Naive thymus-derived CD8-positive, alpha-beta T cell (primary cell): ENCODE measurements at places on chromosomes 12 and 14.
A peak's percentile ranks its signal among the peaks of the same experiment; 100 is the strongest.

DNA sequence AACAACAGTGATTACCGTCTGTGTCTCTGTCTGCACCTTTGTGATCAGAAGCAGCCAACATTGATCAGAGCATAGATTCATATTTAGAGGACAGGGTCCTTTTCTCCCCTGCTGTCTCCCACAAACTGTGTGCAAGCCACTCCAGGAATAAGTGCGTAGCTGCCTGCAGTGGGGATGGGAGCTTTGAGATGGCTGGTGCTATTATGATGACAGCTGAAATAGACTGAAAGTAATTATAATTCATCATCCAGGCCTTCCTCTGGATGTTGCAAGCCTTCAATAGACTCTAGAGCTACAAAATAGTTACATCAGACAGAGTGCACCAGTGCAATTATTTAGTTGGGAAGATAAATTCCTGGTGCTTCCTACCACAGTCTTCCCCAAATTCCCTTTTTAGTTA lies 68.1 kb downstream of the BORCS5 start:
- no peaks in the 10 kb centered on the region for H3K27me3 ChIP-seq
- peak overlapping the region; percentile 67 for H3K27ac ChIP-seq
- peaks cover 9% of the 10 kb centered on the region for H3K4me1 ChIP-seq
- peaks cover 27% of the 10 kb centered on the region for H3K36me3 ChIP-seq
- no peak for DNase-seq

DNA sequence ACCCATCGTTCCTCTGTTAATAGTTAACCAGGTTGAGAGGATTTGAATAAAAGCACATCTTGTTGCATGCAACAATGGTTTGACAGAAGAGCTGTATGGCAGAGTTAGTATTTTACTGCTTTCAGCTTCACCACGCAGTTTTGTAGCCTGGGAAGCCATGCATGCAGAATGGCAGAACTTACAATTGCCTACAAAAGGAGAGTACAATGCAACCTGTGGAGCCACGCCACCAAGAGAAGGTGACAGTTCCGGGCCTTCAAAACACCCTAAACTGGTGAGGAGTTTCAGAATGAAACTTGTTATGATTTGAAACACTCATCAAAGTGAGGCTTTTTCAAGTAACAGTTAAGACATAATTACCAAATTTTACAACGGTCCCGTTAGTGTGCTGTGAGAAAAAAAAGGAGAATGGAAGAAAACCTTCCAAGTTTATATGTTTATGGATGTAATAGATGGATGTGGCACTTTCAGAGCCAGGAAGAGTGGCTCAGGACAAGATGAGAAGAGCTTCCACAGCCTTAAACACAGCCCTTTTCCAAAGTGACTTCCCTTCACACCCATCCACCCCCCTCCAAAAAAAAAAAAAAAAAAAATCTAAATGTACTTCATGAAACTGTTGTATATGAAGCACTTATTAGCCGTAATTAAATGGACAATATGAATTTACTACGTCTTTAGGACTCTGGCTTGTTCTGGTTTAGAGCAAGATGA lies 158.7 kb downstream of the EGLN3 start:
- no peaks in the 10 kb centered on the region for H3K36me3 ChIP-seq
- no peak overlapping the region for H3K27ac ChIP-seq
- peaks cover 40% of the 10 kb centered on the region for H3K27me3 ChIP-seq
- H3K4me3 ChIP-seq, result peak overlapping the region; percentile 76
- H3K4me1 ChIP-seq, result peaks cover 6% of the 10 kb centered on the region

DNA sequence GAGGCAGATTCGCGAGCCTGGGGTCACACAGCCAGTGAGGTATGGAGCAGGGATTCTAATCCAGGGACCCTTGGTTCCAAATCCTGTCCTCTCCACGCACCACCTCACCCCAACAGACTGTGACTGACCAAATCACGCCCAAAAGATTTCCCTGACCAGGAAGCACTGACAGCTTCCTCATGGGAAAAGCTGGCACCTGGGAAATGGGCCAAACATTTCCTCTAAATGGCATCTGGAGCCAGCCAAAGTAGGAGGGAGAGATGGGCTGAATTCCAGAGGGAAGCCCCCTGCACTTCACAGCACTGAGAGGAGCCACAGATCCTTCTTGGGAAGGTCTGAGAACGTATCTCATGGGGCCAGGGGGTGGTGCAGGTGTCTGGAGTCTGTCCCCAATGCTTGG lies 28.8 kb downstream of the CCDC92 start:
- peaks cover 10% of the 10 kb centered on the region for H3K4me1 ChIP-seq
- no peak overlapping the region for H3K4me3 ChIP-seq
- H3K27ac ChIP-seq, result no peak overlapping the region

GRCh38 chr12:7485095-7485494 lies 18.5 kb downstream of the CD163 start:
- H3K36me3 ChIP-seq, result no peaks in the 10 kb centered on the region
- DNase-seq, result no peak
- H3K27me3 ChIP-seq, result peaks cover 4% of the 10 kb centered on the region
- H3K4me3 ChIP-seq, result no peak overlapping the region

- H3K36me3 ChIP-seq, result no peaks in the 10 kb centered on the region
- no peak overlapping the region for H3K27ac ChIP-seq
- H3K27me3 ChIP-seq, result no peaks in the 10 kb centered on the region
- no peak overlapping the region for H3K4me3 ChIP-seq
- no peaks in the 10 kb centered on the region for H3K4me1 ChIP-seq
These were observed 128.4 kb downstream of the DAD1 start for GRCh38 chr14:22460461-22461195.

DNA sequence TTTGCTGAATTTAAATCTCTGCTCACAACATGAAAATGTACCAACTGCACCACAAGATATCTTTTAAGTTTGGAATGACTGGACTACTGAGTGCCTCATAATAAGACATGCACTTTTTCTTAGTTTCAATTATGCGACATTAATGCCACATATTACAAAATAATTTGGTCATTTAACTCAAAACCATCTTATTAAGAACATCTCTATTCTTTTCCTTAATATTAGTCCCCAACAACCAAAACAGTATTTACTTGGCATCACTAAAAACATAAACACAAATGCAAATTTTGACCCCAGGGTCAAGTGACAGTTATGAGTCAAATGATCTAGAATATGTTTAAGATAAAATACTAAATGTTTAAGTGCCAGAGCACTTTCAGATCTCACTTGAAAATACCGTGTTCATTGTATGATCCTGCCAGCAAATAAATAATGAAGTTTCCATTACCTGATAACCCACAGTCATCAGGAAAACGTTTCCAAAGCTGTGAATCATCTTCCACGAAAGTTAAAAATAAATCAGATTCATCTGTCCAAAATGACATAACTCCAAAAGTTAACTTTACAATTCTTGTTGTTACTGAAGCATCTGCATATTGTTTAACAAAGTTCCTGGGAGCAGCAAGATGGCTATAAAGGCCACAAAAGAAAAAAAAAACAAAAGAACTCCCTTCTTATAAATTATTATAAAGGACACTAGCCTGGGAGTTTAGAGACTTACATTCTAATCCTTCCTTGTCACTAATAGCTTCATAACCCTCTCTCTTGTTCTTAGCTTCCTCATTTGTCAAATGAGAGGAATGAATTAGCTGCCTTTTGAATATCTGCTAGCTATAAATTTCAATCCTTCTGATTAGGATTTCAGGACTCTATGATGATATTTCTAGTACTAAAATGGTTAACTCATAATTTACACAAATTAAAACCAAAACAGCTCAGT lies 30.5 kb upstream of the AP4S1 start:
- H3K27ac ChIP-seq, result peak overlapping the region; percentile 24
- H3K36me3 ChIP-seq, result peaks cover 21% of the 10 kb centered on the region
- H3K4me3 ChIP-seq, result no peak overlapping the region
- peaks cover 62% of the 10 kb centered on the region for H3K4me1 ChIP-seq

DNA sequence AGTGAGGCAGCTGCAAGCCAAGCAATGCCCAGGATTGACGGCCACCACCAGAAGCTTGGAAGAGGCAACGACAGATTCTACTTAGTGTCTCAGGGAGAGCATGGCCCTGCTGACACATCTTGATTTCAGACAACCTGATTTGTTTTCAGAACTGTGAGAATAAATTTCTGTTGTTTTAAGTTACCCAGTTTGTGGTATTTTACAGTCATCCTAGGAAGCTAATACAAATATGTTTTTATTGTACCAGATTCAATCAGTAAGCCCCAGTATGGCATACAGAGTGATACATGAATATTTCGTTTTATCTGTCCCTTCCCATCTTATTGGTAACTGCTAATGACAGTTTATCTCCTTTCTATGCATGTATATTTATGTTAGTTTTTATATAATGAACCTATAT lies 62.3 kb downstream of the SAMD4A start:
- H3K27me3 ChIP-seq, result no peaks in the 10 kb centered on the region
- no peaks in the 10 kb centered on the region for H3K36me3 ChIP-seq
- peak overlapping the region; percentile 86 for H3K27ac ChIP-seq
- H3K4me3 ChIP-seq, result no peak overlapping the region
- DNase-seq, result no peak

DNA sequence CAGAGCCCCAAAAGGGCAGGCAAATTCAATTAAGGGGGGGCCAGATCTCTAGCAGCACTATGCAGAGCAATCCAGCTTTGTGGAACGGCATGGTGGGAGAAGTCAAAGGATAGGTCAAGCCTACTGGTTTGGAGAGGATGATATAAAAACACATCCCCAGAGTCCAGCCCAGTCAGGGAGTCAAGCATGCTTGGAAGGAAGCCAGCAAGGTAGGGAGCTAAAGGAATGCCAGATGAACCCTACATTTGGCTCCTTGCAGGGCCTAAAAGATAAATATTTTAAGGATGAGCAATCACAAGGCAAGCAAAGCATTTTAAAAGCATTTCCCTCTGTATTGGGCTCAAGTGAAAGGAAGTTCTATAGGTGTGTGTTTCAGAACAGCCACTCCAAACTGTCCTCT lies 21.4 kb downstream of the KCTD10 start:
- H3K4me3 ChIP-seq, result no peak overlapping the region
- H3K4me1 ChIP-seq, result peaks cover 7% of the 10 kb centered on the region
- DNase-seq, result no peak
- H3K27me3 ChIP-seq, result no peaks in the 10 kb centered on the region

GRCh38 chr14:100577986-100578431 lies 9.2 kb downstream of the BEGAIN start:
- no peak overlapping the region for H3K27ac ChIP-seq
- H3K4me3 ChIP-seq, result no peak overlapping the region
- H3K27me3 ChIP-seq, result no peaks in the 10 kb centered on the region
- H3K4me1 ChIP-seq, result no peaks in the 10 kb centered on the region

DNA sequence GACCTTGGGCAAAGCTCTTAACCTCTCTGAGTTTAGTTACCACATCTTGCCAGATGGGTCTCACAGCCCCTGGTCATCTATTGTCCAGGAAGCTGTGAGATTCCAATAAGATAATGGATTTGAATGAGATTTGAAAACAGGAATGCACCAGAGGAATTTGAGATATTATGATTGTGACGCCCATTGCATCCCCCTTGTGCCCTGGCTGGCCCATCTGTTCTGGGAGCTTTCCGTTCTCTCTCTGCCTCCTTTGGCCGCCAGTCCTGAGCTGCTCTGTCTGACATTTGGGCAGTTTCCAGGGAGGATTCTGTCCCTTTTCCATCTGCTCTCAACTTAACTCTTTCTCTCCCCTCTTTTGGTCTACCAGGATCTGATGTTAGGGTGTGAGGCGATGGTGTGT lies 24.6 kb downstream of the SRRM4 start:
- H3K27ac ChIP-seq, result no peak overlapping the region
- peaks cover 35% of the 10 kb centered on the region for H3K36me3 ChIP-seq
- no peak overlapping the region for H3K4me3 ChIP-seq
- peaks cover 33% of the 10 kb centered on the region for H3K27me3 ChIP-seq
- H3K4me1 ChIP-seq, result no peaks in the 10 kb centered on the region
- no peak for DNase-seq

DNA sequence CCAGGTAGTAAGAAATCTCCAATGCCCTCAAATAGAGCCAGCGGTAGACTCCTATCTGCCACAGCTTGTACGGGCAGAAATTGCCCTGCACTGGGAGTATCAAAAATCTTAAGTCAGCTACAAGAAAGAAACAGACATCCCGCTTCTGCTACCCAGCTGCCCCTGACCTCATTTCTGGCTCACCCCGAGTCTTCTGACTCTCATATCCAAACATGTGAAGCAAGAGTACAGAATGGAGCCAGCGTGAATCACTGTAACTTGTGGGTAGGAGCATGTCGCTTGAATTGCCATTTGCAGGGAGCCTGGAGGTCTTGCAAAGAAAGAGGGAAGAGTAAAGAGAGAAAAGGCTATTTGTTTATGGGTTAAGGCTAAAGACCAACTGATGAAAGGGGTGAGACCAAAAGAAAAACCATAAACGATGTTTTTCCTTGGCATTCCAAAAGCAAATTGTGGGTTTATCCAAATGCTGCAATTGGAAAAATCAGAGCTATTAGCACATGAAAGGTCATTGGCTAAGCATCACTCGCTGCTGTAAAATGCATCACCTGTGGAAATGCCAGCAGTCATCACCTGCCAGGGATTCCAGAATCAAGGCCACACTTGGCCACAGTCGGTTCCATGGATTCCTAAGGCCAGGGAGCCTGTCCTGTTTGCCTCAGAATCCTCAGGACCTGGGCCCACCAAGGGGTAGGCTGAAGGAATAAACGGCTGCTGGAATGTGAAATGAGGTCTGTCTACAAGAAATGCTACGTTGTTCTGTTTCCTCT lies 86.6 kb downstream of the FOXN3 start:
- H3K4me3 ChIP-seq, result no peak overlapping the region
- no peaks in the 10 kb centered on the region for H3K27me3 ChIP-seq
- peaks cover 58% of the 10 kb centered on the region for H3K4me1 ChIP-seq
- H3K27ac ChIP-seq, result peak overlapping the region; percentile 48
- no peak for DNase-seq

DNA sequence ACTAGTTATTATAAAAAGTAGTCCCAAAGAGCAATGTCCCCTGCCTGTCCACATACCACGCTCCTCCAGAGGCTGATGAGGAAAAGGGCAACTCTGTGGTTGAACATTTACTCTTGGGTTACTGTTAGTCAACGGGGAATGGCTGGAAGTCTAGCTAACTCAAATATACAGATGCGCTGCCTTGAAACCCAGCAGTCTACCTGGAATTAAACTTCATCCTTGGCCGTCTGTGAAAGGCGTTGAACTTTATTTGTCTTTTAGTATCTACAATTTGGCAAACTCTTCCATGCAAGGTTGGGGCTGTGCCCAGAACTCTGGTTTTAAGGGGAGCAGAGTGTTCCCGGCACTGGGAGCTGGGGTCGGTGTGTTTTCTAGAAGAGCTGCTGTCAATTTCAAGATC lies 3.9 kb upstream of the MEG3 start:
- H3K27ac ChIP-seq, result no peak overlapping the region
- no peaks in the 10 kb centered on the region for H3K36me3 ChIP-seq
- peaks cover 27% of the 10 kb centered on the region for H3K27me3 ChIP-seq
- H3K4me3 ChIP-seq, result no peak overlapping the region
- no peak for DNase-seq

GRCh38 chr12:80858356-80858755 lies 79.4 kb downstream of the LIN7A start:
- DNase-seq, result no peak
- H3K4me3 ChIP-seq, result no peak overlapping the region
- H3K4me1 ChIP-seq, result no peaks in the 10 kb centered on the region
- H3K27ac ChIP-seq, result no peak overlapping the region
- H3K27me3 ChIP-seq, result no peaks in the 10 kb centered on the region

- H3K36me3 ChIP-seq, result no peaks in the 10 kb centered on the region
- no peaks in the 10 kb centered on the region for H3K27me3 ChIP-seq
- H3K4me1 ChIP-seq, result no peaks in the 10 kb centered on the region
- no peak overlapping the region for H3K4me3 ChIP-seq
- no peak for DNase-seq
- H3K27ac ChIP-seq, result no peak overlapping the region
These were observed 59.0 kb downstream of the PAX9 start for GRCh38 chr14:36720657-36721056.
